DMS153 (cell line): ENCODE measurements at places on chromosomes 13 and 19.

DNA sequence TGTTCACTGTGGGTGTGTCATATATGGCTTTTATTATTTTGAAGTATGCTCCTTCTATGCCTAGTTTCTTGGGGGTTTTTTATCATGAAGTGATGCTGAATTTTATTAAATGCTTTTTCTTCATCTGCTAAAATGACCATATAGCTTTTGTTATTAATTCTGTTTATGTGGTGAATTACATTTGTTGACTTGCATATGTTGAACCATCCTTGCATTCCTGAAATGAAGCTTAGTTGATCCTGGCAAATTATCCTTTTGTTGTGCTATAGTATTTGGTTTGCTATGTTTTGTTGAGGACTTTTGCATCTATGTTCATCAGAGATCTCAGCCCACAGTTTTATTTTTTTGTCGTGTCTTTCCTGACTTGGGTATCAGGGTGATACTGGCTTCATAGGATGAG, 12.1 kb downstream of the GPC6 start:
- DNase-seq = no peak

DNA sequence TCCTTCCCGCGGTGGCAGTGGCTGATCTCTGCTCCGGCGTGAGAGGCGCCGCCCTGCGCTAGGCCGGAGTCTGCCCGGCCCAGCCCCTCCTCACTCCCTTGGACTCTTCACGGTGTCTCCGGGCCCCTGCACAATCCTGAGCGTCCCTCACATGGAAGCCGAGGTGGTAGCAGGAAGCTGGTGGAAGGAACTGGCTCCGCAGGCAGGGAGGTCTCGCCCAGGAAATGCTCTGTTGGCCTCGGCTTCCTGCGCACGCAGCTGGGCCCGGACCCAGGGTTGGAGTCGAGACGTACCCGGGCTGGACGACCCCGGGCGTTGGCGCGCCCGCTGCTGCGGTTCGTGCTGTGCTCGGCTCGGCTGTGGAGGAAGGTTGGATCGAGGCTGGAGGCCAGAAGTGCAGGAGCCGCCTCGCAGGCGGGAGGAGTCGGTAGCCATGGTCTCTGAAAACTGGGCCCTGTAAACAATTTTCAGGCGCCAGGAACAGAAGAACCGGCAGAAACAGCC, 46.3 kb downstream of the ZNF724 start:
- DNase-seq = no peak

- DNase-seq = no peak
Observed at GRCh38 chr13:97429681-97430081, 4.3 kb upstream of the RAP2A start.

DNA sequence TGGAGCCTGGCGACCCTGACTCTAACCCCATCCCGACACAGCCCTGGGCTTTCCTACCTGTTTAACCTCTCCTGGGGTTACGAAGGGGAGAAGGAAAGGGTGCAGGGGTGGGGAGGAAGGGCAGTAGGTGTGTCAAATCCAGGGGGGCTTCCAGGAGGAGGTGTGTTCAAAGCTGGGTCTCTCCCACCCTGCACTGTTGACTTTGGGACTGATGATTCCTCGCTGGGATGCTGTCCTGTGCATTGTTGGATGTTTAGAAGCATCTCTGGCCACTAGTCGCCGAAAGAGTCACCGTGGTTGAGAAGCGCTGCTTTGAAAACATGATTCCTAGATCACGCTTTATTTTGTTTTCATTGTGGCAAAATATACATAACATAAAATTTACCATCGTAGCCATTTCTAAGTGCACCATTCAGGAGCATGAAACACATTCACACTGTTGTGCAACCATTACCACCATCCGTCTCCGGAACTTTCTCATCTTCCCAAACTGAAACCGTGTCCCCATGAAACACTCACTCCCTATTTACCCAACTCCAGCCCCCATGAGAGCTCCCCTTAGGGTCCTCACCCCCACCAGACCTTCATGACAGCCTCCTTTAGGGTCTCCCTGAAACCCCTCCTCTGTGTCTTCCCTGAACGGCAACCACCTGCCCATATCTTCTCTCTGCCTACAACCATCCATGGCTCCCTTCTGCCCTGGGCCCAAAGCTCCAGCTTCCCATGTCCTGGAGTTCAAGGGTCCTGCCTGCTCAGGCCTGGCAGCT, 4.4 kb upstream of the FCER2 start:
- DNase-seq = no peak

- DNase-seq = no peak
Observed at GRCh38 chr13:60214213-60215055, 50.7 kb upstream of the DIAPH3 start.
